ENCODE measurements at places on chromosomes 3 and 15.

DNA sequence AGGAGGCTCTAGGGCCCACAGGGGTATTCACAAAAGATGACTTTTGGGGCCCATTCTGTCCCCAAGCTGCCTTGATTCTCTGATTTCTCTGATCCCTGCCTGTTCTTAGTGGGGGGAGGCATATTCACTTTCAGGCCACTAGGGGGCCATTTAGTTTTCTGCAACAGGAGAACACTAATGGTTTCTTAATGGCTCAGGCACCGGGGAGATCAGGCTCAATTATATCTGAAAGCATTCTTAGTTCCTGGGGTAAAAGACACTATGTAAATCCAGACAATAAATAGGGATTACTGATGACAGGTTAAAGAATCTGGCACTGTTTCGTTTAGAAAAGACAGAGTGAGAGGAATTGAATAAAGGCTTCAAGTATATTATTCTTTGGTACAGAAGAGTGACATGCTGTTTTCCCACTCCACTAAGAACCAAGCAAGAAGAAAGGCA is 2.5 kb upstream of the INAFM2 start:
- peak; percentile 81 for DNase-seq

DNA sequence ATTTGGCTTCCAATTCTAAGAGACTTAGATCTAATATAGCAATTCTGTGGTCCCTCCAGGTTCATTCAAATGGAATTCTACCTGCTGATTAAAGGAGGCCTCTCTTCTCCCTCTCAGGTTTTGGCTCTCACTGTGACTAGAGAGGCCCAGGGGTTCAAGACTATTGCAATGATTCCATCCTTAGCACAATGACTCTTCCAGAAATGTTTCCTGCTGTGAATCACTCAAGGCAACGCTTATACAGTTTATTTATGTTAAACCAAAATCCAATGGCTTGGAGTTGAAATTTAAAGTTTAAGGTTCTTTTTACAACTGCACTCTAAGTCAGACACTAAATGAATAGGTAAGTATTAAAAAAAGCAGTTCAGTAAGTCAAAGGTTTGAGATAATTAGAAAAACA is 39.9 kb downstream of the IFT57 start:
- peak; percentile 38 for DNase-seq

DNA sequence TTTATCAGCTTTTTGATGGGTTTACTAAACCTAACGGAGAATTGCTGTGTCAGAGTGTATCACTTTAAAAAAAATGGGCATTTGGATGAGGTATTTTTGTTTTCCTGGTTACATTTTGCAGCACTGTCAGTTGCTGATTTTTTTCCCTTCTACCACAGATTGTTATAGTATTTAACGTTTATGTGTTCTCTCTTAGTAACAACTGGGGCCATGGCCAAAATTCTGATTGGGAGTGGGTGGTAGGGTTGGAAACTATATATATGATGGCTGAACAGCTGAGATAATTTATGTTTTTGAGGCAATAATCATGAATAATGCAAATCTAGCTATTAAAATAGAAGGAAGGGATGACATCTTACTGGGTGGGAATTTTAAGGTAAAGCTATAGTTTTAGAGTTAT is 229.4 kb upstream of the SUCLG2 start:
- DNase-seq = no peak

- no peak for DNase-seq
Measured at GRCh38 chr3:48446043-48446424, 503 bp upstream of the ATRIP start.

Measured in GM23248 (cell line).